Uterine smooth muscle cell (primary cell): ENCODE measurements at places on chromosomes 16 and 17. TPM values are rescaled to one million over a fixed set of nuclear protein-coding genes. Genes with fewer than 3 reads are reported as not detected.

The ATXN1L gene
- total RNA-seq: 9.1 and 11.1 TPM in 2 replicates

The ASGR1 gene
- total RNA-seq: 1.3 and 1.4 TPM in 2 replicates

The DPEP2 gene
- not detected in 2 replicates for total RNA-seq

The CKLF gene
- 61.1 and 62.4 TPM in 2 replicates for total RNA-seq

The JUP gene
- total RNA-seq: 4.5 and 7.6 TPM in 2 replicates

The STH gene
- not detected in 2 replicates for total RNA-seq

The MYH1 gene
- under 0.01 TPM in 1 of 2 replicates, not detected in the other for total RNA-seq

The ABCA5 gene
- 11.6 and 15.6 TPM in 2 replicates for total RNA-seq

The HBQ1 gene
- total RNA-seq: 0.44 TPM in 1 of 2 replicates, not detected in the other

The DNAAF8 gene
- total RNA-seq: 0.44 and 1.4 TPM in 2 replicates

The CORO1A gene
- 2.7 and 2.9 TPM in 2 replicates for total RNA-seq

The IL34 gene
- 2.0 and 6.2 TPM in 2 replicates for total RNA-seq

The G6PC1 gene
- total RNA-seq: not detected in 2 replicates
